Placental epithelial cell (primary cell): ENCODE measurements at places on chromosomes 1 and 21. TPM values are rescaled to one million over a fixed set of nuclear protein-coding genes. Genes with fewer than 3 reads are reported as not detected.

SLC1A7 gene
- not detected in 2 replicates for total RNA-seq

TMEM54 gene
- total RNA-seq = 98.6 and 119 TPM in 2 replicates

BRINP3 gene
- under 0.01 TPM in 1 of 2 replicates, not detected in the other for total RNA-seq

PWP2 gene
- total RNA-seq = 5.9 and 27.0 TPM in 2 replicates

CAMK1G gene
- total RNA-seq = 0.39 TPM in 1 of 2 replicates, not detected in the other

KCTD3 gene
- total RNA-seq = 36.8 and 54.2 TPM in 2 replicates

MAEL gene
- total RNA-seq = 0.39 and 0.76 TPM in 2 replicates

NBPF1 gene
- 32.2 and 41.8 TPM in 2 replicates for total RNA-seq

PRAMEF25 gene
- total RNA-seq = not detected in 2 replicates

SLC25A44 gene
- total RNA-seq = 7.9 and 18.0 TPM in 2 replicates

OLIG2 gene
- total RNA-seq = not detected in 2 replicates

RCSD1 gene
- not detected in 2 replicates for total RNA-seq

DMBX1 gene
- not detected in 2 replicates for total RNA-seq

CACNA1S gene
- total RNA-seq = not detected in 2 replicates

AADACL4 gene
- under 0.01 TPM in 1 of 2 replicates, not detected in the other for total RNA-seq

RAD54L gene
- 3.1 and 3.3 TPM in 2 replicates for total RNA-seq

PLA2G2C gene
- not detected in 2 replicates for total RNA-seq

FLG2 gene
- total RNA-seq = under 0.01 TPM in 1 of 2 replicates, not detected in the other
